ENCODE measurements at places on chromosomes 5 and 9. TPM values are rescaled to one million over a fixed set of nuclear protein-coding genes. Genes with fewer than 3 reads are reported as not detected.

PCDH12 gene
- 0.14 TPM for total RNA-seq

GARIN3 gene
- not detected for total RNA-seq

DNAH5 gene
- total RNA-seq, result 2.3 TPM

NAIP gene
- 2.0 TPM for total RNA-seq

DOK3 gene
- 1.7 TPM for total RNA-seq

KCNV2 gene
- not detected for total RNA-seq

FOXD4L5 gene
- total RNA-seq, result under 0.01 TPM

KLHL3 gene
- total RNA-seq, result 3.1 TPM

GMCL2 gene
- total RNA-seq, result not detected

PRR16 gene
- 4.0 TPM for total RNA-seq

PCDHGB4 gene
- 27.5 TPM for total RNA-seq

GALNT12 gene
- total RNA-seq, result 76.2 TPM
